ENCODE measurements at places on chromosomes 1 and 21.

DNA sequence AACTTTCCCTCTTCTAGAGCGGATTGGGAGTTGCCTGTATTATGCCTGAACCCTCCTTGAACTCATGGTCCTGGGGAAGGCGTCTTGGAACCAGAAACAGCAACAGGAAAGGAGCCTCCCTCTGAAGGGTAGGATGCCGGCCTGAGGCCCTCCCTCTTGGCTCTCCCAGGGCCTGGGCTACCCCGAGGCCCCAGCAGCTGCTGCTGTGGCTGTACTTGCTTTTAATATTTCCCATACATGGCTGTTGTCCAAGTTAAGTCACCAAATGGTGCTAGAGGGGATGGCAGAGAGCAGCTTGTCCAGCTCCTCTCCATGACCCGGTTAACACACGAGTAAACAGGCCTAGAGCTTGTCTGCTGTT, 10.5 kb downstream of the CHRNB2 start:
- no peak for DNase-seq

- DNase-seq, result no peak
Observed at GRCh38 chr1:226691247-226691646, 47.8 kb downstream of the ITPKB start.

DNA sequence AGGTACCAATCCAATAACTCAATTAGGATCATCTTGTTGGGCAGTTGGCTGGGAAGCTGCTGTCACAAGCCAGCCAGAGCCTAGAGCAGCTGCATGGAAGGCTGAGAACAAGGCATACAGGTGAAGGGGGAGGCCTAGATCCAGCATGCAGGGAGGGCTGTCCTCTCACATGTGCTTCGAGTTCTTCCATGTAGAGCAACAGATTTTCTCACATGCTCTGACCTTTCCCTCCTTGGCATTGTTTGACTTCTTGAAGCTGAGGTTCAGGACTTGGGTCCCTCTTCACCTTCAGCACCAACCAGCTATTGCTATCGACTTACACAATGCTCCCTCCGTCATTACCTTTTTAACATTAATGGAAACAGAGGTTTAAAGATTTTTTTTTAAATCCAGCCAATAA, 257.7 kb downstream of the ATG4C start:
- no peak for DNase-seq

GRCh38 chr1:40739455-40740008, 44.1 kb upstream of the KCNQ4 start:
- no peak for DNase-seq

DNA sequence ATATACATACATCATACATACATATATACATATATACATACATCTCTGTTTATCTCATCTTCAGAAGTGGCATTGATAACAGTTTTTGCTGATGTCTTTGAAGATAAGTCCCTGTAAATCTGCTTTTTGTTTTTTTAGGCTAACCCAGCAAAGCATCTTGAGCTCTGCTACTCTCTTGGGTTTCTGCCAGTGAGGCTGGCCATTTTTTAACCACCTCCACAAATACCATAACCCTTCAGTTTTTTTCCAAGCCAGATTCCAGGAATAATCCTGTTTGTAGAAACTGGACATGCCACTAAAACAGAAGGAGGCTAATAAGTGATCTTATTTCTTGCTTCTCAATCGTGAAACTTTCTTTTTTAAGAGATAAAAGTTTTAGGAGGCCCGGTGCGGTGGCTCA, 21.6 kb downstream of the SDHC start:
- peak; percentile 17 for DNase-seq

DNA sequence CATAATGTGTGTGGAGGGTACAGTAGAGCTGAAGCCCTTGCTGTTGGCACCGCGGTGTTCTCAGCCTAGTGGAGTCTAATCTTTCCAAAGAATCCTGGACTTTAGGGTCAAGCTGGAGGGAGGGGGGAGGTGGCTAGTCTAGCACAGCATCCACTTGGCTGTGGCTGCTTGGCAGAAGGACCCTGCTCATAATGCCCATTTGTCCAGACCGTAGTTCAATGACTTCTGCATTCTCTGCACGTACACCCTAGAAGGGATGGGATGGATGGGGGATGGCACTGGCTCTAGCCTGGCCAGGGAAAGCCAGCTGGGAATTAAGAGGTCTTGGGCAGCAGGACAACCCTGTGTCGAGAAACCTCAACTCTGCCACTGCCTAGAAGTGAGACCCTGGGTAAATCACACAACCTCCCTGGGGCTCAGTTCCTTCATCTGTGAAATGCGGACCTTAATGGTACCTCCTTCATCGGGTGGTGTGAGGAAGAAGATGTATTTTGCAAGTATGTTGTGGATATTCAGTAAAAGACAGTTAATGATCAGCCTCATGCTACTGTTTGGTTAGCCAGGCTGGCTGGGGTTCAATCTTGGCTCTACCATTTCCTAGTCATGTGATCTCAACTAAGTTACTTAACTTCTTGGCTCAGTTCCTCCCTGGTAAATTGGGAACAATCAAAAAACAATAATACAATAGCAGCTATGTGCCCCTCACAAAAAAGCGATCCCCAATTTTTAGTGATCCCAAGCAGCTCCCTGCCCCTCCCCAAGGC, 27.2 kb upstream of the CLIC4 start:
- no peak for DNase-seq

GRCh38 chr1:47711848-47712492, 274.1 kb downstream of the FOXD2 start:
- no peak for DNase-seq

DNA sequence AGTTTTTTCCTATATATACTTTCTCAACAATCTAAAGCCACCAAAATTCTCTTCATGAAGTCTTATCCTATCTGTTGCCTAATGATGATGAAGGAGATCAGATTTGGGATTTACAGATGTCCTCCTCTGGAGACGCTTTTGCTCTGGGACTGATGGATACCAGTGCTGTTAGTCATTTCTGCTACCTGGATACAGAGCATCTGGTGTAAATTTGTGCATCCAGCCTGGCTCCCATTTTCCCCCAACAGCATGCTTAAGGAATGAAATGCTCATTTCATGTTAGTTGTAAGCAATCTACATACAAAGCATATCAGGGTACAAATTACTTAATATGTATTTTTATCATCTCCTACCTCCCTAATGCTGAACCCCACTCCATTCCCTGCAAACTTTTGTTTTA, 57.7 kb downstream of the HNRNPR start:
- no peak for DNase-seq

DNA sequence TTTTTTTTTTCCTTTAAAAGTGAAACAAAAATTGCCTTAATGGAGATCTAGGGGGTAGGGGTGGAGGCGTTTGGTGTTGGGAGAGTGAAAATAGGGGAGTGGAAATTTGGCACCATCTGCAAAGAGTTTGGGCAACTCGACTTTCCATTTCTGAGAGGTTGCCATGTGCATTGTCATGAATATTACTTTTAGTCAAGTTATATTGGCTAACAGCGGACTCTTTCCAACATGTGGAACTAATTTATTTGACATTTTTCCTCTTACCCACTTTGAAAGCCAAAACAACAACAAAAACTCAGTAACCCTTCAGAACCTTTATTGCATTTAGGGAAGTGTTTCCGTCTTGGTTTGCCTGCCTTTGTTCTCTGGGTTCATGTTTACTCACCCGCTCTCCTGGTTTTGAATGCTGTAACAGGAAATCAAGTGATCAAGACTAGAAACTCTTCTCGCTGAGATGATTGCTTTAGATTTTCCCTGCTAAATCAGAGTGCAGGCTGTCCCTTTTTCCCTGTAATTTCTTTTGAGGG, 70.4 kb downstream of the CACHD1 start:
- DNase-seq, result peak; percentile 32

DNA sequence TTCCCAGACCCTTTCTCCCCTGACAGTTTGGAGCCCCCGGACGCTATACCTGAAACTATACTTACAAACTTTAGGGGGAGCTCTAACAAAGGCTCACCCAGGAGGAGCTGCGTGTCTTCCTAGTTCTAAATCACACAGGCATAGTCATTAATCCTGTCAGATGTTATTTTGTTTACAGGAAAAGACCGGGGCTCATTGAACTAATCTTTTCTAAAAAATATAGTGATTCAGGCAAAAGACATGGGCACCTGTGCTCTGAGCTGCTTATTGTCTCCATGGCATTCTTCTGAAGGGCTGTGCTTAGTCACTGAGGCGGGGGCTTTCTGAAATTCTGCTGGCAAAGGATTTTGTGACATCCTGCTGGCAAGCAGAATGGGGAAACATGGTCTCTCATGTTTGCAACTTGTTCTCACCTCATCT, 1577.0 kb downstream of the NCAM2 start:
- DNase-seq, result no peak

- no peak for DNase-seq
Observed at GRCh38 chr21:45524756-45525152, 17.5 kb downstream of the SLC19A1 start.

GRCh38 chr1:185861630-185862029, 127.4 kb downstream of the HMCN1 start:
- peak; percentile 37 for DNase-seq

All from kidney glomerular epithelial cell (primary cell).